ENCODE measurements at places on chromosomes 1 and 21.
A peak's percentile ranks its signal among the peaks of the same experiment; 100 is the strongest.

DNA sequence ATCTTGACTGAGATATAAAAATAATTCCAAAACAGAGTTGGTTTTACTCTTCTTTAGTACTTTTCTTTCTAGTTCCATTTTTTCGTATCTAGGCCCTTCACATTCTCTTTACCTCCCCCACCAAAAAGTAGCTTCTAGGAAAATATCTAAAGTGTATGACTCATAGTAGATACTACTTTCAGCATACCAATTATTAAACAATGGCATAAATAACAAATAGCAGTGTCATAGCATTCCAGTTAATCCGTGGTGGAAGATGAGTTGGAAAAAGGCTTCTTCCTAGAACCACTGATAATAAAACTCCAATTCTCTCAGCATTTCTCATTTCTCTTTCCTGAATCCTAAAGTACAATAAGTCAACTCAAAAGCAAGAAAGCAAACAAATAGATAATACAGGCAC is 859.0 kb upstream of the B3GALT2 start:
- no peaks in the 10 kb centered on the region for H3K27me3 ChIP-seq
- no peak for DNase-seq
- H3K4me3 ChIP-seq: no peak overlapping the region
- peaks cover 4% of the 10 kb centered on the region for H3K4me1 ChIP-seq
- no peaks in the 10 kb centered on the region for H3K36me3 ChIP-seq

DNA sequence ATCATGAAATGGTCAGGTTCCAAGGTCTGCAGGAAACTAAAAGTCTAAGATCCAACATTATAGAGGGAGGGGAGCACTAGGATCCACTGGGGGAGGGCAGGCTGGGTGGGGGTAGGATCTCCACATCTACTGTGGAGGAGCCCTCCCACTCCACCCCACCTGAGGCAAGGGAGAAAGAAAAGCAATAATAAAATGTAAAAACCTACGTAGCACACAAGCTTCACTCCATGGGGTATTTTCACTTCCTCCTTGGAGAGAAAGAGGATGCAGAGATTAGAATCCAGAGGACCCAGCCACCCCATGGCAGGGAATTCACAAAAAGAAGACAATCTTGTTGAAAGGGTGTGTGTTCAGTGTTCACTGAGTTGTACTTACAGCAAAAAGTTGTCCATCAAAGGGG is 14.4 kb downstream of the SPOCD1 start:
- H3K27ac ChIP-seq: no peak overlapping the region
- H3K4me1 ChIP-seq: peaks cover 15% of the 10 kb centered on the region
- H3K27me3 ChIP-seq: peaks cover 17% of the 10 kb centered on the region

- H3K4me1 ChIP-seq: no peaks in the 10 kb centered on the region
- H3K27me3 ChIP-seq: no peaks in the 10 kb centered on the region
- no peak overlapping the region for H3K4me3 ChIP-seq
- DNase-seq: no peak
Observed at GRCh38 chr1:190274721-190275120, 202.9 kb downstream of the BRINP3 start.

DNA sequence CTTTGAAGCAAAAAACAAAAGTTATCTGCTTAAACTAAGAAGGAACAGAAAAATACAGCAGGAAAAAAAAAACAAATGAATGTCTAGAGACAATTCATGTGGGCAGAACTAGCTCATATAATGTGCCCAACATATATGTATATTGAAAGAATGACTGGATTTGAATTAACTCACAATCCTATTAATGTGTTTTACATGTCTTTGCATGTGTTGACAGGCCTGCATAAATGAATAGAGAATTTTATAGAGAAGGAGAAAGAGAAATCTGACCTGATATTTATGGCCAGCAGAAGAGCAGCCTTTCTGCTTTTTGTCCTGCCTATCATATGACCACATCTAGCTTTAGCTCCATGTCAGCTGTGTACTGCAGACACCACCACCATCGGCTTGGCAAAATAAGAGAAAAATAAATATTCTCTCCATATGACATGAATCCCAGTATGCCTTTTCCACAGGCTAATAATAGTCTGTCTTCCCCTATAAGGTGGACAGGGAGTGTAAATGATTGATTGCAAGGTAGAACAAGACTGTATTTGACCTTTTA is 171.5 kb upstream of the PALMD start:
- no peaks in the 10 kb centered on the region for H3K36me3 ChIP-seq
- H3K4me3 ChIP-seq: no peak overlapping the region
- DNase-seq: no peak
- no peaks in the 10 kb centered on the region for H3K4me1 ChIP-seq
- no peaks in the 10 kb centered on the region for H3K27me3 ChIP-seq

DNA sequence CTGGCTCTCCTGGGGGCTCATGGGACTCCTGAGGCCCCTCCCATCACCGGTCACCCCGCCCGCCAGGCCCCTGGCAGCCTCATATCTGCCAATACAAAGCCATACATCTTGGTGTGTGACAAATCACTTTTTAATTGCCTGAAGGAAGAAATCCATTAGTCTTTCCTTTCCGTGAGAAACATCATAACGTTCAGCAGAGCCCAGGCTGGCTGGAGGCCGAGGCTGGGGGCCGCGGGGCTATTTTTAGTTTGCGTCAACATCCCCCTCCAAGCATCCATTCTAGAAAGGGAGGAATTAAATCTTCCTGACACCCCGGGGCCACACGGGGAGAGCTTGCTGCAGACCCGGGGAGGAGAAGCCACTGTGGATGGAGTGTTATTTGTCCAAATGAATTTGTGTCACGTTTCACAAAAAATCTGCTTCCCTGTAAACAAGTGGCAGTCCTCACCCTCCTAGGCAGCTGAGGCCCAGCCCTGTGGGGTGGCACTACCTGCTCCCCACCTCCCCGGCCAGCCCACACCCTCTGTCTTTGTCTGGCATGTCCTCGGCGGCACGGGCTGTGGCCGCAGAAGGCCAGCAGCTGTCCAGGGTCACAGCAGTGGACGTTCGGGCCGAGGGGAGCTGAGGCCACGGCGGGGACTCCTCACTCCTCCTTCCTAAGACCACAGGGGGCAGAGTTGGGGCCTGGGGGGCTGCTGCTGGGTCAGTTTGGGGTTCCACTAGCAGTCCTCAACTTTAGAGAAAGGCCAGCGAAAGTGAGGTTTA is 236.9 kb upstream of the VAMP3 start:
- H3K27ac ChIP-seq: peak overlapping the region; percentile 48
- peaks cover 44% of the 10 kb centered on the region for H3K4me1 ChIP-seq
- H3K27me3 ChIP-seq: peaks cover 18% of the 10 kb centered on the region
- no peaks in the 10 kb centered on the region for H3K36me3 ChIP-seq
- H3K4me3 ChIP-seq: peak overlapping the region; percentile 59

- peaks cover 6% of the 10 kb centered on the region for H3K27me3 ChIP-seq
- DNase-seq: no peak
- no peaks in the 10 kb centered on the region for H3K36me3 ChIP-seq
- H3K27ac ChIP-seq: no peak overlapping the region
- no peak overlapping the region for H3K4me3 ChIP-seq
Observed at GRCh38 chr1:9281071-9281827, 11.4 kb upstream of the SPSB1 start.

- peaks cover 30% of the 10 kb centered on the region for H3K4me1 ChIP-seq
- peaks cover 12% of the 10 kb centered on the region for H3K27me3 ChIP-seq
- no peaks in the 10 kb centered on the region for H3K36me3 ChIP-seq
- H3K4me3 ChIP-seq: peak overlapping the region; percentile 92
Observed at GRCh38 chr1:151514366-151514765, 3.2 kb downstream of the CGN start.

GRCh38 chr1:28718586-28719331 is 18.0 kb upstream of the YTHDF2 start:
- peaks cover 17% of the 10 kb centered on the region for H3K36me3 ChIP-seq
- no peak overlapping the region for H3K4me3 ChIP-seq
- no peaks in the 10 kb centered on the region for H3K27me3 ChIP-seq
- no peak overlapping the region for H3K27ac ChIP-seq
- no peak for DNase-seq
- H3K4me1 ChIP-seq: no peaks in the 10 kb centered on the region

- H3K27me3 ChIP-seq: no peaks in the 10 kb centered on the region
- H3K4me3 ChIP-seq: peak overlapping the region; percentile 86
- peaks cover 26% of the 10 kb centered on the region for H3K4me1 ChIP-seq
Observed at GRCh38 chr1:15683345-15684039, 628 bp upstream of the PLEKHM2 start.

- H3K4me1 ChIP-seq: peaks cover 32% of the 10 kb centered on the region
- no peak overlapping the region for H3K27ac ChIP-seq
- peaks cover 14% of the 10 kb centered on the region for H3K27me3 ChIP-seq
- DNase-seq: no peak
Observed at GRCh38 chr21:41779659-41780058, 12.8 kb upstream of the RIPK4 start.

DNA sequence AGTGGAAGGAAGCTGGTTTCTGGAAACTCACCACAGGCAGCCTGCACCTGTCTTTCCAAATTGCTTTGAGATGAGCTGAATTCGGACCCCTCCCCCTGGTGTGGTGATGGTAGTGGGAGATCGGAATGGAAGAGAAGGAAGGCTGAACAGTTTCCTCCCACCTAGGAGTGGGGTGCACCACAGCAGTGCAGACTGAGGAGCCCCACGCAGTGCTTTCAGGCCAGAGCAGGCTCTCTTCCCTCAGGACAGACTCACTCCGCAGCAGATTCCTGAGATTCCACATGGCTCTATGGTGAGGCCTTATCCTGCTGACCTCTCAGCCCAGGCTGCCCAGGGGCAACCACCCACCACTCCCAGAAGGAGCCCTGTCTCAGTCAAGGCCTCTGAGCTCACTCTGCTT is 80.9 kb downstream of the ATP1A1 start:
- peak overlapping the region; percentile 14 for H3K27ac ChIP-seq
- DNase-seq: no peak
- no peaks in the 10 kb centered on the region for H3K27me3 ChIP-seq
- peaks cover 25% of the 10 kb centered on the region for H3K4me1 ChIP-seq
- H3K36me3 ChIP-seq: no peaks in the 10 kb centered on the region
- H3K4me3 ChIP-seq: no peak overlapping the region

- H3K36me3 ChIP-seq: no peaks in the 10 kb centered on the region
- DNase-seq: no peak
- no peaks in the 10 kb centered on the region for H3K4me1 ChIP-seq
- no peak overlapping the region for H3K27ac ChIP-seq
- H3K4me3 ChIP-seq: no peak overlapping the region
Observed at GRCh38 chr1:79760531-79760930, 754.0 kb upstream of the ADGRL4 start.

DNA sequence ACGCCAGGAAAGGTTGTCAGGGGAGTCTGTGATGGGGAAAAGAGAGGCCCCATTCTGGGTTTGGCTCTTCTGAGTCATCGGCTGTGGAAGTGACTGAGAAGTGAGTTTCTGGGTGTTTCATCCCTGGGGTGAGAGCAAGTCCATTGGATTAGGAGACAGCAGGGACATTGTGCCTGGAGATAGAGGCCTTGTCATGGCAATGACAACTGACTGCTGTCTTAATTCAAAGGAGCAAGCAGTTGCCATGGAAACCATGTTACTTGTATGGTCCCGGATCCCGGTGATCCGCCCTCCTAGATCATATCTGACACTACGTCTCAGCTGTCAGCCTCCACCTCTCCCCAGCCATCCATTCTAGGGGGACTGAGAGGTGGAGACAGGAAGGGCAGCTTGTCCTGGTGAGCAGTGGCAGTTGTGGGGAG is 34.4 kb downstream of the KIAA0040 start:
- no peaks in the 10 kb centered on the region for H3K36me3 ChIP-seq
- DNase-seq: no peak
- H3K27me3 ChIP-seq: peaks cover 17% of the 10 kb centered on the region
- peak overlapping the region; percentile 70 for H3K27ac ChIP-seq
- H3K4me3 ChIP-seq: no peak overlapping the region
- H3K4me1 ChIP-seq: no peaks in the 10 kb centered on the region

- H3K4me3 ChIP-seq: no peak overlapping the region
- DNase-seq: no peak
- peaks cover 12% of the 10 kb centered on the region for H3K36me3 ChIP-seq
- no peaks in the 10 kb centered on the region for H3K4me1 ChIP-seq
- H3K27ac ChIP-seq: no peak overlapping the region
Observed at GRCh38 chr1:231757101-231757404, 130.5 kb downstream of the DISC1 start.

DNA sequence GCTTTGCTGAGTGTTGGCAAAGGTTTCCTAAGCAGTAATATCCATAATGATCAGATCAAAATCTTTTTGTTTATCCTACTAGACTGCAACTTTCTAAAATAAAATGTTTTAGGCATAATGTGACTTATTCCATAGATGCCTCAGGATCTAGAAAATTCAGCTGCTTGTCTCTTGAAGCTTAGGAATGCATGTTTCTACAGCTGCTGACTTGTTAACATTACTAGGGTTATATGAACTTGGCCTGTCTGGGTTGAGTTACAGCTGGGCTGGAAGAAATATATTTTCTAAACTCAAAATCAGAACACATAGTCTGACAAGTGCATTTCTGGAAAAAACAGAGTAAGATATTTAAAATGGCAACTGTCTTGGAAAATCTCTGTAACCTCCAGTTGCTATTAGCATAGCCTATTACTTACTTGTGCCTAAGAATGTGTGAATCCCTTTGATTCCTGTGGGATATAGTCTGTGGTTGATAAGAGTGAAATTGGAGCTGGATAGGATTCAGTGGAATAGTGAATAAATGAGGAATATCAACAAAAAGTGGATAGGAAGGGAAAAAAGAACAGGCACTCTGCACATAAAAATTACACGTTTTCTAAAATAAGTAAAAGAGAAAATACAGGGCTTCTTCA is 61.2 kb downstream of the RGS4 start:
- no peak overlapping the region for H3K4me3 ChIP-seq
- DNase-seq: no peak
- H3K27ac ChIP-seq: no peak overlapping the region
- H3K36me3 ChIP-seq: no peaks in the 10 kb centered on the region
- H3K27me3 ChIP-seq: peaks cover 2% of the 10 kb centered on the region

GRCh38 chr1:9589144-9589718 is 520 bp downstream of the TMEM201 start:
- H3K27ac ChIP-seq: peak overlapping the region; percentile 58
- DNase-seq: peak; percentile 69
- H3K27me3 ChIP-seq: no peaks in the 10 kb centered on the region
- H3K4me3 ChIP-seq: peak overlapping the region; percentile 89
- H3K36me3 ChIP-seq: no peaks in the 10 kb centered on the region
- peaks cover 30% of the 10 kb centered on the region for H3K4me1 ChIP-seq

DNA sequence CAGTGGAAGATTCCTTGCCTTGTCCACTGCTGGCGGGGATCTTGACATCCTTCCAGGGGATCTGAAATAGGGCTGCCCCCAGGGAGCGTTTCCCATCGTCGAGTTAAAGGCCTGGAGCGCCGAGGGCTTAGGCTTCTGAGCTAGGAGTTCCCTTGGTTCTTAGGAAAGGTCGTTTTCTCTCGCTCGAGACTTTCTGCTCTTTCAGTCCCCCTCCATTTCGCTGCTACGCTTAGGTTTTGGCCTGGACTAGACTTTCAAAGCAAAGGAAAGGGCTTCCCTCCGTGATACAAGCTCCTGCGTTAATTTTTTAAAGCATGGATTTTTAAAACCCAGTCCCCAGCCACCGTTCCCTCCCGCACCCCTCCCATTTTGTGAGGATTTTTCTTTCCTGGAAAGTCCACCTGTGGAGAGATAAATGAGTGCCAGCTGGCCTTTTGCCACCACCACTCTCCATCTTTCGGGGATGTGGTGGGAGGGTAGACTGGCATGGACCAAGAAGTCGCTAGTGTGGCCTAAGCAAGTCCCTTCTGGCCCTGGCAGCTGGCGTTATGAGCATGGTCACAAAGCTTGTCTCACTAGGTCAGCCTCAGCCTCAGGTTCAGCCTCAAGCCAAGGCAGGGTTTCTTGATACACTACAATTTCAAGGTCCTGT is 9.2 kb downstream of the NR5A2 start:
- no peak for DNase-seq
- H3K36me3 ChIP-seq: no peaks in the 10 kb centered on the region
- H3K4me1 ChIP-seq: peaks cover 25% of the 10 kb centered on the region
- peaks cover 24% of the 10 kb centered on the region for H3K27me3 ChIP-seq

Data from type B pancreatic cell (in vitro differentiated cells).